ENCODE measurements at places on chromosomes 5 and 9.

- no peak for DNase-seq
Measured at GRCh38 chr5:116765441-116765840, 190.8 kb upstream of the SEMA6A start.

DNA sequence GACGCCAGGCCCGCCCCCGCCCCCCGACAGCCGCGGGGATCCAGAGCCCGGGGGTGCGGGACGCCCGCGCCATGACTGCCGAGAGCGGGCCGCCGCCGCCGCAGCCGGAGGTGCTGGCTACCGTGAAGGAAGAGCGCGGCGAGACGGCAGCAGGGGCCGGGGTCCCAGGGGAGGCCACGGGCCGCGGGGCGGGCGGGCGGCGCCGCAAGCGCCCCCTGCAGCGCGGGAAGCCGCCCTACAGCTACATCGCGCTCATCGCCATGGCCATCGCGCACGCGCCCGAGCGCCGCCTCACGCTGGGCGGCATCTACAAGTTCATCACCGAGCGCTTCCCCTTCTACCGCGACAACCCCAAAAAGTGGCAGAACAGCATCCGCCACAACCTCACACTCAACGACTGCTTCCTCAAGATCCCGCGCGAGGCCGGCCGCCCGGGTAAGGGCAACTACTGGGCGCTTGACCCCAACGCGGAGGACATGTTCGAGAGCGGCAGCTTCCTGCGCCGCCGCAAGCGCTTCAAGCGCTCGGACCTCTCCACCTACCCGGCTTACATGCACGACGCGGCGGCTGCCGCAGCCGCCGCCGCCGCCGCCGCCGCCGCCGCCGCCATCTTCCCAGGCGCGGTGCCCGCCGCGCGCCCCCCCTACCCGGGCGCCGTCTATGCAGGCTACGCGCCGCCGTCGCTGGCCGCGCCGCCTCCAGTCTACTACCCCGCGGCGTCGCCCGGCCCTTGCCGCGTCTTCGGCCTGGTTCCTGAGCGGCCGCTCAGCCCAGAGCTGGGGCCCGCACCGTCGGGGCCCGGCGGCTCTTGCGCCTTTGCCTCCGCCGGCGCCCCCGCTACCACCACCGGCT lies 1.0 kb downstream of the FOXE1 start:
- DNase-seq: peak; percentile 62

DNA sequence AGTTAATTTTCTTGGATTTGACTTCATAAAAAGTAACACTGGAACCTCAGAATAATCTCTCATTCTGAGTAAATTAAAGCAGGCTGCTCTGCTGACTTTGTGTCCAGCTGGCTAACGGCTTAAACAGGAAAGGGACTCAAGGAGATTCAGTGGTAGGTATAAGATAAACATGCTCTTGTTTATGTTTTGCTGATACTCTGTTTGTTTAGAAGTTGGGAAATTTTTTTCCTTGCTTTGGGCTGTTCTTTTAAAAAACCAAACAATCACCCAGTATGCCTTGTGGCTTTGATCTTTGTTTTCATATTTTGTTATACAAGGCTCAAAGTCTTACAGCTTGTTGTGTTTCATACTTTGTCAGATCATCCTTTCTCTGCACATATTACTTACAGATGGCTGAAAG lies 237.6 kb upstream of the RIOK2 start:
- no peak for DNase-seq

- no peak for DNase-seq
Measured at GRCh38 chr5:73859696-73860095, 233.7 kb downstream of the ARHGEF28 start.

- DNase-seq: no peak
Measured at GRCh38 chr5:15702102-15702501, 202.1 kb downstream of the FBXL7 start.

- no peak for DNase-seq
Measured at GRCh38 chr5:6178846-6179532, 199.4 kb downstream of the MED10 start.

- DNase-seq: no peak
Measured at GRCh38 chr9:107260437-107261081, 22.5 kb upstream of the RAD23B start.

- no peak for DNase-seq
Measured at GRCh38 chr5:57717555-57717954, 234.9 kb upstream of the ACTBL2 start.

DNA sequence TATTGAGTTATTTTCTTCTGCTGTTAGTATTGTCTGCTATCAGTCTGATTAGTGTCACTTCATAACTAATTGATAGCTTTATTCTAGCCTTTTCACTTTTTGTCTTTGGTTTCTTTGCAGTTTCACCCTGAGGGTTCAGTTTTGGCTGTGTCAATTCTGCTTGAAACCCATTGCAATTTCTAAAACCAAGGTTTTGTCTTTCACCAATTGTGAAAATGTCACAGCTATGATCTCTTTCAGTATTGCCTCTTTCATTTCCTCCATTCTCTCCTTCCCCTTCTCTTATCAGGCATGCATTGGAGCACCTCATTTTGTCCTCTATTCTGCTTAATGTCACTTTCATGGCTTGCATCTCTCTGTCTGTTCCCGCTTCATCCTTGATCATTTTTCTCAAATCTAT lies 248.1 kb downstream of the YTHDC2 start:
- DNase-seq: no peak

GRCh38 chr9:86075132-86076109 lies 23.9 kb downstream of the GOLM1 start:
- no peak for DNase-seq

DNA sequence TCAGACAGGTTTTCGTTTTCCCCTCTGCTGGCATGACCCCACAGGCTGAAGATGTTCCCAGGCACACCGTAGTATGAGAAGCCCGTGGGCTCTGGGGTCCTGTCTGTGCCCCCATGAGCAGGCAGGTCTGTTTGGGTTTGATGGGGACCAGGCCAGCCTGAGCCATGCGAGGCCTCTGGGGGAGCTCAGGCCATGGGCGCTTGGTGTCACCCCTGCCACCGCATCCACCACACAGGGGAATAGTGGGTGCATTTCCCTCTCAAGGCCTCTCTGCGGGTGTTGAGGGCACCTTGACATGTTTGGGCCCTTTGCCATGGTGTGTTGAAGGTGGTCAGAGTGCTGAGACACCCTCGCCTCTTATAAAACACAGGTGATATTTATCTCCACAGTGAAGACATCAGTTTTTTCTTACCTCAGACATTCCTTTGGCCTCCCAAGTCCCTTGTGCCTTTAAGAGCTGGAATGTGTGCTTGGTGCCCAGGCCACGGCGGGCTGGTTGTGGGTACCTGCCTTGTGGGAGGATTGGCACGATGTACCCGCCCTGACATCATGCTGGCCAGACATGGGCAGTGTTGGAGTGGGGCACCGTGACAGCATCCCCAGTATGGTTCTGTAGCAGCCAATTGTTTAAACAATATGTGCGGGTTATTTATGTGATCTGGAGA lies 68.3 kb downstream of the WNK2 start:
- DNase-seq: no peak

- DNase-seq: no peak
Measured at GRCh38 chr9:132487351-132487791, 77.4 kb downstream of the CFAP77 start.

DNA sequence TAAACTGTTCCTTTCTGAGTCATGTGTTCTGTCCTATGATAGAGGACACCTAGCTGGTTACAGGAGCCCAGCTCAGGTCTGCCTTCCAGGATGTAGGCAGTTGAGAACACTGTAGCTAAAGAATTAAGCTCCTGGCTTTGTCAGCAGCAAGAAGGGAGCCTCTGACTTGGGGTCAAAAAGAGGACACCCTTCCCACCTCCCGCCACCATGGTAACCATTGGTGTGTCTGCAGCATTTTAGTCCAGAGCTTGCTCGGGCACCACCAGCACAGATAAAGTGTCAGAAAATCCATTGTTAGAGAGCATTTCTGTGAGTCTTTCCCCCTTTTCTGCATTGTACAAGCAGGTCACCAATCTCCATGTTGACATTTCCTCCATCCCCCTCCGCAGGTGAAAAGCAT lies 181.7 kb downstream of the DOCK8 start:
- no peak for DNase-seq

DNA sequence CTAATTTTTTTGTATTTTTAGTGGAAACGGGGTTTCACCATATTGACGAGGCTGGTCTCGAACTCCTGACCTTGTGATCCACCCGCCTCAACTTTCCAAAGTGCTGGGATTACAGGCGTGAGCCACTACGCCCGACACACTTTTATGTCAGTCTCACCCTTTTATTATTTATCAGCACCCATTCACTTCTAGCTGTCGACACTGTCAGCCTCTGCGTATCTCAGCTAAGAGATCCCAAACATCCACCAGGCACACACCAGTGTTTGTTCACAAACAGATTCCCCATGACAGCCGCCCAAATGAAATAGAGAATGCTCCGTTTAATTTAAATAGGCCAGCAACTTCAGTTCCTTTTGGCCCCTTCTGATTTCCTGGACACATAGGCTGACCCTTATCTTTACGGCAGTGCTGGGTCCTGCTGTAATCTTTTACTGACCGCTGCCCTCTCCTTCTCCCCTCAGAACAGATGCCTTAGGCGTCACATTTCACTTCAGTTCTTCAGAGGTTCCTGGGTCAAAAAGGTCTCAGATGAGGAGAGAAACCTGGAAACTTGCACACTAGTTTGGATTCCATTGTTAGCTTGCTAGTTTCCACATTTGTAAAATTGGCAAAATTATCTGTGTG lies 43.1 kb upstream of the CKMT2 start:
- DNase-seq: no peak

GRCh38 chr9:2955575-2955974 lies 111.7 kb upstream of the PUM3 start:
- no peak for DNase-seq

DNA sequence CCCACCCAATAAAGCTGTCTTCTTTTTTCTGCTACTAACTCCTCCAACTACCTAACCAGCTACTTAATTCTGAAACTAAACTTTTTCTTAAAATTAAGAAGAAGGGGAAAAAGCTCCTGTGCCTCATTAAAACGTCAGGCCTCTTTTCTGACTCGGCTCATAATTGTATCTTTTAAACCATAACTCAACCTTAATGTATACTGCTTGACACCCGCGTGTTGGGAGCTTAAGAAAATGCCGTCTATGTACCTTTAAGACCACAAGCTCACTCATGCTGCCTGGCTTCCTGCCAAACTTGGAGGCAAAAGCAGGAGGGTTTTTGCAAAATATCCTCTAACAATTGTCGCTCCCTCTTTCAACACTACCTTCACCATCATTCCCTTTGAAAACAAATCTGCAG lies 5.0 kb downstream of the EBF1 start:
- peak; percentile 72 for DNase-seq

DNA sequence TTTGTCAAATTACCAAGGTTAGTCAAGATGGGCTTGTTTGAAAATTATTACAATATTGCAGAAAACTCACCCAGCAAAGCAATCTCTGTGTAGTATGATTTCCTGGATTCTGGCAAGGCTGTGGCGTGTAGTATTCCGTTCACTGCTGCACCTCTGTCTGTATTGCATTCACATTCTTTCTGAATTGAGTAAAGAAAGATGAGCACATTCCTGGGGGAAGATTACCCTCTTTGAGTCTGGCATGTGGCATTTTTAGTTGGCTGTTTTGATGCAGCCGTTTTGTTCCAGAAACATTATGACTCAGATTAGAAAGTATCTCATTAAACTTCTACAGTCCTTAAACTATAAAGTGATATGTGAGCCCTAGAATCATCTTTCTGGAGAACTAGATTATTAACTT lies 197.7 kb downstream of the TENT4A start:
- no peak for DNase-seq

DNA sequence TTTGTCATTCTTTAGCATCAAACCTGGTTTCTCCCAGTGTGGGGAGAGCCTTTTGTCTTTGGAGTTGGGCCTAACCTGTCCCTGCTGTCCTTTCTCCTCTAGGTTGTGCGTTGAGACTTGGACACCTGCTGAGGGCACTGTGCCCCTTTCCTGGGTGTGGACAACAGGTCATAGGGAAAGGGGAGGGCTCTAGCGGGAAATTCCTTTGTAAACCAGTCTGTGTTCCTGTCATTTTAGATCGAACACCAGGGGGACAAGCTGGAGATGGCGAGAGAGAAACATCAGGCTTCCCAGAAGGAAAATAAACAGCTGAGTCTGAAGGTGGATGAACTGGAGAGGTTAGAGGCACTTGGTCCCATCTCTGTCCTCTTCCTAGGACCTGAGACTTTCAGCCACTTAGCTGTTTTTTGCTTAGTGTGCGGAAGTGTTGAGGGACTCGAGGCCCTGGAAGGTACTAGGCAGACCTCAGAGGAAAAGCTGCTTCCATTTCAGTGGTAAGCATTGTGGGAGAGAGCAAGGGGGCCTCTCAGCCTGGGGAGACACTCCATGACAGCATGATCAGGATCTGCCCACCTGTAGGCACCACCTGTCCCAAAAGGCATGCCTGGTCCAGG lies 8.6 kb upstream of the GLE1 start:
- no peak for DNase-seq
